ENCODE measurements at places on chromosomes 5 and 9.

GRCh38 chr5:1834022-1834551 is 32.9 kb downstream of the NDUFS6 start:
- no peak overlapping the region for H3K4me3 ChIP-seq
- no peaks in the 10 kb centered on the region for H3K36me3 ChIP-seq
- peak; percentile 55 for DNase-seq
- H3K4me1 ChIP-seq: no peaks in the 10 kb centered on the region
- peaks cover 36% of the 10 kb centered on the region for H3K27me3 ChIP-seq

GRCh38 chr9:115998666-115999065 is 154.9 kb upstream of the PAPPA start:
- no peaks in the 10 kb centered on the region for H3K36me3 ChIP-seq
- H3K27ac ChIP-seq: no peak overlapping the region
- H3K4me3 ChIP-seq: no peak overlapping the region
- H3K4me1 ChIP-seq: no peaks in the 10 kb centered on the region
- no peak for DNase-seq

GRCh38 chr9:86434039-86434726 is 80.0 kb upstream of the TUT7 start:
- H3K4me3 ChIP-seq: no peak overlapping the region
- H3K27me3 ChIP-seq: no peaks in the 10 kb centered on the region
- H3K36me3 ChIP-seq: no peaks in the 10 kb centered on the region
- H3K27ac ChIP-seq: no peak overlapping the region
- DNase-seq: no peak
- no peaks in the 10 kb centered on the region for H3K4me1 ChIP-seq

- H3K36me3 ChIP-seq: no peaks in the 10 kb centered on the region
- H3K27me3 ChIP-seq: no peaks in the 10 kb centered on the region
Observed at GRCh38 chr9:136684799-136685198, 2.5 kb downstream of the AGPAT2 start.

DNA sequence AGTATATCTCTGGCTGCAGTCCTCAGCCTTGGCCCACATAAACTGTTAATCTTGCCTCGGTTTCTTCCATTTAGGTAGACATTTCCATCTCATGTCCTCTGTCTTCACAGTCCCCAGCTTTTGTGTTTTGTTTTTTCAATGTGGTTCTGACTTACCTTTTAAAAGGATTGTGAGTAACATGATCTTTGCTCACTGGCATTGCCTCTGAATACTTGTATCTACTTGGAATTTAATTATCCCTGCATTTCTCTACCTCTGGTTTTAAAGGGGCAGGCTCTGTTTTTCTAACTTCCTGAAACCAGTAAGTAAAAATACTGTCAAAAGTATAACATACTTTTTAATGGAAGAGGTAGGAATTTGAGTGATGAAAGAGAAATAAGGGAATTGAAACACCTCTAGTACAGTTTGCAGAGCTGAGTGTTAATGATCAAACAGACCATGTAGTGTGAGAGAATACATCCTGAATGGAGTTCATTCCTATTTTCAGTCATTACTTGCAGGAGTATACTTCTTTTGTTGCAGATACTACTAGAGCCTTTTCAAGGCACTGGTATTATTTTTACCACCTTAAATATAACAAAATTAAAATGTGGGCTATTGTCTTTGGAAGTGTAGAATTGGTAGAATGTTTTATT is 62.6 kb downstream of the MTREX start:
- no peaks in the 10 kb centered on the region for H3K27me3 ChIP-seq
- H3K27ac ChIP-seq: no peak overlapping the region
- no peak for DNase-seq

DNA sequence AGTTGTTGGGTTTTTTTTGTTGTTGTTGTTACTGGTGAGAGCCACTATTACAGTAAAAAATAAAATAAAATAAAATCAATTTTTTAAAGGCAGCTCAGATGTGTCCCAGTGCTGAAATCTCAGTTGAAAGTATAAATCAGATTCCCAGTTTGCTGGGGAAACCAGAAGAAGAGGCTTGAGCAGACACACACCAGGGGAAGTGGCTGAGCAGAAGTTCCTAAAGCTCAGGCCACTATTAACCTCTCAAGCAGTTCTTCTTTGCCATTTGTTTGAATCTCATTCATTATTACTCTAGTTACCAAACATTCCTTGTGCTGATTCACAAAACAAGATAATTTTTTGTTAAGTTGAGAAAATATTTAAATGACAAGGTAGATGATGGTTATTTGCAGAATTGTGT is 70.9 kb upstream of the ZSWIM6 start:
- no peak for DNase-seq
- H3K4me3 ChIP-seq: no peak overlapping the region
- H3K36me3 ChIP-seq: no peaks in the 10 kb centered on the region
- H3K27me3 ChIP-seq: no peaks in the 10 kb centered on the region

DNA sequence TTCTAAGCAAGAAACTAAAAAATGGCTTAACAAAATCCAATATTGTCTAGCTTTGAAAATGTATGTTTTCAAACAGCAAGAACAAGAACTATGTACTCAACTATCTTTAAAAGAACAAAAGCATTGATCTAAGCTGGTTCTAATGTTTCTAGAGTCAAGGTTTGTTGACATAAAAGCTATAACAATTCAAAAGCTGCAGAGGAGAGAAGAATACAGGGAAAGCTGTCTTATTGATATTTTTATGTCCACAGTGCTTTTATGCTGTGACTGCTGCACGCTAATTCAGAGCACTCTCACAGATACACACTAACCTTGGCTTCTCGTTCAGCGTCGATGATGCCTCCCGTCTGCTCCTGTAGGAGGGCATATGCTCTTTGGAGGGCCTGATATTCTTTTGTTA is 129.5 kb upstream of the DPYSL3 start:
- no peaks in the 10 kb centered on the region for H3K4me1 ChIP-seq
- no peak overlapping the region for H3K27ac ChIP-seq
- no peak overlapping the region for H3K4me3 ChIP-seq
- H3K27me3 ChIP-seq: no peaks in the 10 kb centered on the region
- H3K36me3 ChIP-seq: no peaks in the 10 kb centered on the region

All from upper lobe of right lung (tissue), 1 donor.